Stimulated activated CD4-positive, alpha-beta T cell treated with anti-CD3 and anti-CD28 coated beads, Interleukin-15, amount 100 ng/mL, for 48 hours (primary cell): ENCODE measurements at places on chromosomes 7 and 10.
A peak's percentile ranks its signal among the peaks of the same experiment; 100 is the strongest.

DNA sequence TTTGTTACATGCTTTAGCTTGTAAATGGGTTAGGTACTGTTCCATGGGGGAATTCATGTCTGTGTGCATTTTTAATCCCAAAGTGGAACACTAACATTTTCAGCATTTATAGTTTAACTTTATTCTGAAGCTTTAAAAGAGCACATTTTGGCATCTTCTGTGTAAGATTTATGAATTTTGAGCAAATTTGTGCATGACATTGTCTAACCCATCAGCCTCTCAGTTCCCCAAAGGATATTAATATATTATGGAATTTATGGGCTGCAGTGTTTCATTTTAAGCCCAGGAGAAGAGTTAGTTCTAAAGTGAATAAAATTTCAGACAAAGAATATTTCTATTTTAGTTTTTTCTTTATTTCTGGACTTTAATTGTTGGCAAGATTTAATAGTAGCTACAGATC is 421.4 kb downstream of the PLXDC2 start:
- no peak for DNase-seq

DNA sequence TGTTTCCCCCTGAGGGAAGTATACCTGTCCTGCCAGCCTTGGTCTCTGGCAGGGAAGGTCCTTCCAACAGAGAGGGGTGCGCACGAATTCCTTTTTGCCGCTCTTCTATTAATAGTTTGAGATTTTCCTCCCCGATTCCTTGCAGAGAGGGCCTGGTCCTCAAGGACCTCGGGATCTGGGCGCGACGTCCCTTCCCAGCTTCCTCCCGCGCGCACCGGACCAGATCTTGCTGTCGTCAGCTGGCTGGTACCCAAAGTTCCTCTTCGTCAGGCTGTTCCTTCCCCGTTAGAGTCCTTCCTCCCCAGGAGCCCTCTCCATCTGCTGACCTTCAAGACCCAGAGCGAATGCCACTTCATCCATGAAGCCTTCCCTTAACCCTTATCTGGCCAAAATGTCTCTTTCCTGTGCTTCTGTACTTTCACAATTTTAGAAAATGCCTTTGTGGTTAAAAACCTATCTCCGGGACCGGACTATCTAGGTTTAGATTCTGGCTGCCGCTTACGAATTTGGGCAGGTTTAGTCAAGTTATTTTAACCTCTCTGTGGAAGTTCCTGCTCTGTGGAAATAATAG is 851 bp upstream of the GOT1 start:
- no peak for DNase-seq

DNA sequence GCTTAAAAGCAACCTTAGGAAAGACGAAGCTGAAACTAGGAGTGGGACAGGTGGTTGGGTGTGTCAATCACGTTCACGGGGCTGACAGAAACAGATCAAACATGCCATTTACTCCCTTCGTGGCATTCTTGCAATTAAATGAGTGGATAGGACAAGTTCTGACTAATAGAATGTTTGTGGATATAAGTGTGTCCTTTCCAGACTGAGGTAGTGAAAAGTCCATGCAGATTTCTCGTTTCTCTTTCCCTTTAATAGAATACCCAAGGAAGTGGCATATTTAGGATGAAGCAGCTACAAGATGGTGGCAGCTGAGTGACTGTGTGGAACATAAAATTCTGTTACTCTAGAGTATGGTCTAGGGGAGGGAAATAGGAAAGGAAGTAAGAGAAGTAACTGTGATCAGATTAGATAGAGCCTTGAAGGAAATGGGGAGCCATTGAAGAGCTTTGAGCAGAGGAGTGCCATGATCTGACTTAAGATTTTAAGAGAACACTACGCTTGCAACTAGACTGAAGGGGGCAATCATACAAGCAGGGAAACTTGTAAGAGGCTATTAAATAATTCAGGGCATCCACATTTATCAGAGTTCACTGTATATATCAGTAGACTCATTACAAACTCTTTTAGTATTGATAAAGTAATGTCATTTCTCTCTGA is 46.3 kb upstream of the HYAL4 start:
- no peak for DNase-seq

GRCh38 chr10:100470367-100470766 is 7.6 kb downstream of the WNT8B start:
- no peak for DNase-seq

GRCh38 chr7:113402482-113402881 is 284.1 kb upstream of the SMIM30 start:
- no peak for DNase-seq

DNA sequence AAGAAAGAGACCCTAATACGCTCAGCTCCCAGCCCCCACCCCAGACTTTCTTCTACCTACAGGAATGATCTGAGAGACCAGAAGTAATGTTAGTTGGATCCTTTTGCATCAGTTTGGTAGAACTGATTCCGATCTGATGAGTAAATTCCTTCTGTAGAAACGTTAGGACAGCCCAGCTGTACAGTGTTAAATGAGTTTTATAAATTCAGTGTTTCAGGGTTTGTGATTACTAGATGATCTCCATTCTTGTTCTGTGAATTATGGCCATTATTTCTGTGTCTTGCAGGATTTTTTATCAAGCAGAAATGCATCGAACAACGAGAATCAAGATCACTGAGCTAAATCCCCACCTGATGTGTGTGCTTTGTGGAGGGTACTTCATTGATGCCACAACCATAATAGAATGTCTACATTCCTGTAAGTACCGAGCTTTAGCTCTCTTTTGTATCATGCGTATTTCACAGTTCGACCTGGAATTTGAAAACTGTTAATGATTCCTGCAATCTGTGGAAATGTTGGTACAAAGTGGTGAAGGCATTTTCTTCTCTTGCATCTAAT is 5.3 kb downstream of the BMI1 start:
- DNase-seq: no peak

- DNase-seq: no peak
Measured at GRCh38 chr10:130809761-130810515, 501.6 kb downstream of the TCERG1L start.

- no peak for DNase-seq
Measured at GRCh38 chr7:83032195-83032594, 130.5 kb downstream of the PCLO start.

DNA sequence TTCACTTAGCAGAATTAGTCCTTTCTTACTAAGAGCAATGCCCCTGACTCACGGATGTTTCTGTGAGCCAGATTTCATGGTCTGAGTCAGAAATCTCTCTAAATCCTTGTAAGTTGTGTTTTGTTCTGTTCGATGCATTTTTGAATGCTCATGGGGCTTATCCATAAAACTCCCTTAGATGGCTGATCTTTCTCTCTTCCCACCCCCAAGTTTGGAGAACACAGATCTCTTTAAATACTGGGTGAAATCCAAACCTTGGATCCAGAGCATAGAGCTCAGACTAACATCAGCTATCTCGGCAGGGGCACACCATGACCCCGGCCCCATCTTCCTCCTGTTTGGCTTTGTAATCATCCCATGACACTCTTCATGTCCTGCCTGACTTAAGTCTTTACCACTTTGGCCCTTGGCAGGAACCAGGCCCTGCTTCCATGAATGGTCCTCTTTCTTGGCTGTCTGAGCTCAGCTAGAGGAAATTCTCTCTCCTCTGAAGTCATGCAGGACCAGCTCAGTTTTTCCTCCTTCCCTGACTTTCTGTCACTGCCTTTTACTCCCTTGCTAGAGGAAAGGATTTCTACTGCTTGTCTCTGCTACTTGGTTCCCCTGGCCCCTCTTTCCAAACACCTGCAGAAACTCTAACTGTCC is 120.4 kb upstream of the RAB11FIP2 start:
- DNase-seq: no peak

DNA sequence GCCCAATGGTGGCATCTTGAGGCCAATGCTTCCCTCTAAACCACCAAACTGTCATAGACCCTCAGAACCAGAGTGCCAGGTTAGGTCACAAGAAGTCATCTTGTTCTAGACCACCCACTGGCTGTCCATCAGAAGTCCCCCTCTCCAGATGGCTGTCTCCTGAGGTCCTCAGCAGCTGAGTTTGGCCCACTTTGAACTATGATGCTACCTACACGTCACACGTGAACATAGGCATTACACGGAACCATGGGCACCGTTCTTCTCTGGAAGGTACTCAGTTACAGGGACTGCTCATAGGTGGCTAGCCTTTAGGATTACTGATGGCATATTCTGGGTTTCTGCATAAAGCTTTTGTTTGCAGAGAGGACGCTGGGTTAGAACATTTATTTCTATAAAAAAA is 166.4 kb downstream of the ADAM12 start:
- DNase-seq: no peak

DNA sequence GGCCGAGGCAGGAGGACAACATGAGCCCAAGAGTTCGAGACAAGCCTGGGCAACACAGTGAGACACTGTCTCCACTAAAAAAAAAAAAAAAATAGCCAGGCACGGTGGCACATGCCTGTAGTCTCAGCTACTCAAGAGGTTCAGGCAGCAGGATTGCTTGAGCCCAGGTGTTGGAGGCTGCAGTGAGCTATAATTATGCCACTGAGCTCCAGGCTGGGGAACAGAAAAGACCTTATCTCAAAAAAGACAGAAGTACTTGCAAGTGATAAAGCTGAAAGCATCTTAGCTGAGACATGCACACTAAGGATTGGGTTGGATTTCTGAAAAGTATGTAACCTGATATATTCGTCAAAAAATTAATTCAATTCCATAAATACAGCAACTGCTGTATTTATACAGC is 68.4 kb downstream of the PPP1R3C start:
- DNase-seq: no peak

- peak; percentile 46 for DNase-seq
Measured at GRCh38 chr10:89207181-89207800, at the start of gene CH25H. Gene CH25H, minus strand, starts transcription at chr10:89207317. Its CDS starts 25 bp downstream, at chr10:89207292.

- no peak for DNase-seq
Measured at GRCh38 chr7:73560109-73560835, 2.8 kb upstream of the BCL7B start.

DNA sequence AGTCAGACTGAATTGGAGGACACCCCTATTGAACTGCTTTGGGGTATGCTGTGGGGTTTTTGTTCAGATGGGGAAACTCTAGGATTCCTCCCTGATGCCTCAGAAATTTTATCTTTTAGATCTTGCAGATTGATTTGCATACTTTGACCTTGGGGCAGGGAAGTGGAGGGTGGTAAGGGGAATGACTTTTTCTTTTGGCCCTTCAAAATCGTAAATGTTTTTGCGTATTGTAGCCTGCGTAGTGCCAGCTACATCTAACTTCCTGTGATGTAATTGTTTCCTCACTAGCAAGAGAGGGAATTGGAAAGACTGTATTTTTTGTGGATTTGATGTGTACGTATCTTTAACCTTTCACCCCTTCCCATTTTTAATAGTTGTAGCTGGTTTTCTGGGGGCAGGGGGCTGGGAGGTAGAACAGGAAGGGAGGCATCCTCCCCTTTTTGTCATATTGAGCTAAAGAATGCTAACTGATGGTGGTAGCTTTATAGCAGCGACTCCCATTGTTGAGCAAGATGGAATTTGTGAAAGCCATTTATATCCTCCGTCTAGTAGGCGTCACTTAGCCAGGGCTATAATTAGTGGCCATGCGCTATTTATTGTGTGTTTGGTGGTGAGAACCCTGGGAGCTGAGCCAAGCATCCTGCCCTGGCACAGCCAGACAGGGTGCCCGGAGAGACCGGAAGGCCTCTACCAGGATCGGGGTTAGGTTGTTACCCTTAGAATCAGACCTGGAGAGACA is 11.3 kb downstream of the DUSP5 start:
- DNase-seq: no peak

DNA sequence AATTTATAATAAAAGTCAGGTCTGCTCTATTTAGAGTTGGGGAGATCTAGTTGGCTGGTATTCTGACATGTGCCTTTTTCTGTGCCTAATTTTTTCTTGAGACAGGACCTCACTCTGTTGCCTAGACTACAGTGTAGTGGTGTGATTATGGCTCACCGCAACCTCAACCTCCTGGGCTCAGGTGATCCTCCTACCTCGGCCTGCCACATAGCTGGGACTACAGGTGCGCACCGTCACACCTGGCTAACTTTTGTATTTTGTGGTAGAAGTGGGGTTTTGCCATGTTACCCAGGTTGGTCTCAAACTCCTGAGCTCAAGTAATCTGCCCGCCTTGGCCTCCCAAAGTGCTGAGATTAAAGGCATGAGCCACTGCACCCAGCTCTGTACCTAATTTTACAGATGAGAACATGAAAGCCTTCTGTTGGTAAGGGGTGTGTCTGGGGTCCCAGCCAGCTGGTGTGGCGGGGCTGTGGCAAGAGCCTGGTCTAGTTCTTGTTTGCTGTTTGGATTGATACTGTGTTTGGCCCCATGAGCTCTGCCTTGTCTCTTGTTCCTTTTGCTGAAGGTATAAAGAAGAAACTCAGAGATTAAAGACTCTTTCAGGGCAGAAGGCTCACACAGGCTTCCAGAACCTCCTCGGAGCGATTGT is 31.4 kb downstream of the POR start:
- DNase-seq: no peak

DNA sequence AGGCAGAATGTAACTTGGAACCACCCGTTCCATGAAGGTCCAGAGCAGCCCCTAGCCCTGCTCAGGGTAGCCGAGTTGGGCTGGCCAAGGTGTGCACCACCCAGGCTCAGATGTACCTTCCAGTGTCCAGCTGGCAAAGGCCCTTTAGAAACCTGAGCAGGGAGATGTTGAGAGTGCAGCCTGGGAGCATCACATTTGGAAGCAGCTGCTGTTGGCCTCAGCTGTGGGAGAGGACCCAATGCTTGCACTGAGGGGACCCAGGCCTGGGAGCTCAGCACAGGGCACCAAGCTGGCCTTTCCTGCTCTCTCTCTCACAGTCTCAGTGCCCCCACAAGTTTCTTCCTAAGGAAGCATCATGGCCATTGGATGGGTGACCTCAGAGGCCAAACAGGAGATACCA is 33.5 kb downstream of the ANXA8 start:
- no peak for DNase-seq

GRCh38 chr10:45432700-45433472 is 58.9 kb downstream of the ALOX5 start:
- DNase-seq: no peak

GRCh38 chr10:46282842-46283574 is 3.8 kb upstream of the ANTXRL start:
- DNase-seq: no peak

DNA sequence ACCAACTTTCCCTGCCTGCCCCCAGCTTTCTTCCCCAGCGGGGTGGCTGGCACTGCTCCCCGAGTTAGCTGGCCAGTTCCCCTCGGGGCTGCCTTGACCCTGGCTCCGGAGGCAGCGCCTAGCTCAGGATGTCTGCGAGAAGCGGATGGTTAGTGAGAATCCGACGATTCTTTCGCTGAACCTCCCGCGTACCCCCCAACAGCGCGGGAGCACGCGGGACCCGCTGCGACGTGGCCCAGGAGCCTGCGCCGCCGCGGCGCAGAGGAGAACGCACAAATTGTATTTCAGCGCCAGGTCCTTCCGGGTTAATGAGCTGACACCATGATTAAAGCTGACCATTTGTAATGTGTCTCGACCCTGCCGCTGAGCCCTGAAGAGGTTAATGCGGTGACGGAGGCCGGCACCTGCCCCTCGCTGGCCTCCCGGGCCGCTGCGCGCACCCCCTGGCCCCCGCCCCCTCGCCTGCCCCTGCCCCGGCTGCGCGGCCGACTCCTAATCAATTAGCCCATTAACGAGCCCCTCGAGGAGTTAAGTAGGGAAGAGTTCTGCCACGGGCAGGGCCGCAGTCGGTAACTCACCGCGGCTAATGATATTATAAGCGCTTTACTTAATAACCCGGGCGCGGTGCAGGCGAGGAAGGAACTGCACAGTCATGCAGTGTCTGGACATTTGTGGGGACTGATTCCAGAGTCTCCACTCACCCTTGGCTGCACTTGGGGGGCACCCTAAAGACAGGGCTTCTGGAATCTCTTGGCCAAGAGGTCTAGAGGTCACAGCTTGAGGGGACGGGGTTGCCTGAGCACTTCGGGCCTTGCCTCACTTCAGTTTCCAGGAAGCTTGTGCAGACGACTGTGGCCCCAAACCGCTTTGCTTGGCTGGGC is 1.7 kb upstream of the HMX2 start:
- no peak for DNase-seq

GRCh38 chr10:35037104-35037503 is 53.0 kb downstream of the CUL2 start:
- no peak for DNase-seq
